ENCODE measurements at places on chromosomes 1 and 21.

GRCh38 chr1:53735681-53736080 is 3.3 kb downstream of the GLIS1 start:
- no peak for DNase-seq

DNA sequence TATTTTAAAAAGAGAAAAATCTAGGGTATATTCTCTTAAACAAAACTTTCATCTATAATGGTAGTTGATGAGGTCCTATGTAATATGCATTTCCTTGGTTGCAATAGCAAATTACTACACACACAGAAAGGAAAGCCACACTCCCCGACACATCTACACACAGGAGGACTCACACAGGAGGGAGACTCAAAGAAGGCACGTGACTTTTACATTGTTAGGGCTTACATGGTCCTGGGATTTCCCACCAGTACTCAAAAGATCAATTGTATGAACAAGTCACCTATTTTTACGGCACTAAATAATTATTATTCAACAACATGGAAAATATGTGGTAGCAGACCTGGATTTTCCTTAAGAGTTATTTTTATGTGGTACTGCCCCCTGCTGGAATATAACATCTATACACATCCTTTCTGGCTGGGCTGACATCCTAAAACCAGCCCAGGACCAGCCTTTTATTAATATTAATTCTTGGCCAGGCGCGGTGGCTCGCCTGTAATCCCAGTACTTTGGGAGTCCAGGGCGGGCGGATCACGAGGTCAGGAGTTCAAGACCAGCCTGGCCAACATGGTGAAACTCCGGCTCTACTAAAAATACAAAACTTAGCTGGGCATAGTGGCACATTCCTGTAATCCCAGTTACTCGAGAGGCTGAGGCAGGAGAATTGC is 33.9 kb upstream of the LGALS8 start:
- DNase-seq = no peak

DNA sequence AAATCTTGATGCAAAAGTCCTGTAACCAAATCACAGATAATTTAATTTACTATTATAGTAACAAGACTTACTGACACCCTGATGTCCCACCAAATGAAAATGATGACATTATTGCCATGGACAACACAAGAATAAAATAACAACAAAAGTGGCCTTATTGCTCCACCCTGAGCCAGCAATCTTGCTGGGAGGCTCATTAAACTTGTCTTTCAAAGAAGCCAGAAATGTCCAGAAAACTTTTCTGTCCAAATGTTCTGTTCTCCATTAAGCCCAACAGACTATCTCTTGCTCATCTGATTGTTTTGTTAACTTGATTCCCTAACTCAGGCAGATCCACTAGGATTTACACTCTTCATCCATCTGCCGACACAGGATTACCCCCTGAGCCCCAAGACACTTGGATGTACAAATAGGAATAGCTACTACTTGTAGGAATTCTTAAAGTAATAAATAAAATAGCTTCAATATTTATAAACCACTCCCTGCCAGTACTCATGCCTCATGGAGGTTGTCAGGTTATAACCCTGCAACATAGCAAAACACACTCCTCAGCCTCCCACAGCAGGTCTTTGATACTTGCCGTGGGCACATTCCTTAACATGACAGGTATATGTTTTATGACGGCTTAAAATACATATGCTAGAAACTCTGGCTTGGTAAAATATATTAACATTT is 84.9 kb downstream of the PTPN14 start:
- no peak for DNase-seq

DNA sequence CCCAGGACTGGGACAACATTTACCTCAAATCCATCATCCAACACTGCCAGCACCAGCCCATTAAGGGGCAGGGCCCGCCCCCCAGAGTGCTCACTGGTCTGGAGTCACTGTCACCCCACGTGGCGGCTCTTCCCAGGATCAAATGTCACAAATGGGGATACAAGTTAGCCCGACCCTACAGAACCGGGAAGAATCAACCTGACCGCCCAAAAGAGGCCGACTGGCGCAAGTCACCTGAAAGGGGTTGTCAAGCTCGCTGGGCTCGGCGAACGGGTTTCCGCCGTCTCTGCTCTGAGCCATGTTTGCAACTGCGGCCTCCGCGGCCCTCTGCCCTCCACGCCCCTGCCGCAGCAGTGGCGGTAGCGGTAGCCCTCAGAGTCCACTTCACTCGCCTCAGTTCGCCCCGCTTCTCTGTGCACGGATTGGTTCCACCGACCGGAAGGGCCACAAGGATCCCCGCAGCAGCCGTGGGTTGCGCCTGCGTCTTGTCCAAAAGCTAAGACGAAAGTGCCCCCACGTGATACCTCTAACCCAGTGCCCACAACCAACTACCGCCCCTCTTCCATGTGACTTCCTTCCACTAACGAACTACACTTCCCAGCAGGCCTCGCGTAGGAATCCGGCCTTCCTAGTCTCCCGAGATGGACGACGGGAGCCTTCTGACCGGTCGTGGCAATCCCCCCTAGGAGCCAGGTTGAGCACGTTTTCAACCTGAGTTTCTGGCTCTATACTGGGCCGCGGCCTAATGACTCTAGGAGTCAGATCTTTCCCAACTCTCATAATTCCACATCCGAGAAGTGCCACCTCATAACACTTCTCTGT is at the start of gene SCAMP3:
SCAMP3 (minus strand) TSS at position 509 of the 822 bp plus-strand sequence; CDS start at position 300, 209 bp downstream.
- peak; percentile 95 for DNase-seq

DNA sequence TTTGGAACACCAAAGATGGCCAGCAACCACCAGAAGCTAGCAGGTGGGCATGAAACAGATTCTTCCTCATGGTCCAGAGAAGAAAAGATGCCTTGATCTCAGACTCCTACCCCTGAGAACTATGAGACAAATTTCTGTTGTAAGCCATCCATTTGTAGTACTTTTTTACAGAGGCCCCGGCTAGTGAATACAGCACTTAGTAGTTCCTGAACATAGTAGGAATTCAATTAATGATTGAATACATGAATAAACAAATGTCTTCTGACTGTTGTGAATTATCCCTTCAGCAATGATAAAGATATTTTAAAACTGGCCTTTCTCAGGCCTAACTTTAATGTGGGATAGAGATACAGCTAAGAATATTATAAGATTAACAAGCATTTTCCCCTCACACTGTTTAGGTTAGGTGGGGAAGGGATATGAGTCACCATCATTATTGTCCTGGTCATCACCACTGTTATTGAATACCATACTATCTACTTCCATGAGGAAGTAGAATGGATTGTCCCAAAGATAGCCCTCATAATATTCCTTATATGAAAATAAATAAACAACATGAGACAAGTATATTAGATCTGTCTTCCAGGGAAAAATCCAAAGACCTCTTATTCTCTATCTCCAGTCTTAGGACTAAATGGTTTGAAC is 51.4 kb downstream of the ADCY10 start:
- no peak for DNase-seq

GRCh38 chr1:91555821-91556531 is 55.3 kb downstream of the CDC7 start:
- no peak for DNase-seq

DNA sequence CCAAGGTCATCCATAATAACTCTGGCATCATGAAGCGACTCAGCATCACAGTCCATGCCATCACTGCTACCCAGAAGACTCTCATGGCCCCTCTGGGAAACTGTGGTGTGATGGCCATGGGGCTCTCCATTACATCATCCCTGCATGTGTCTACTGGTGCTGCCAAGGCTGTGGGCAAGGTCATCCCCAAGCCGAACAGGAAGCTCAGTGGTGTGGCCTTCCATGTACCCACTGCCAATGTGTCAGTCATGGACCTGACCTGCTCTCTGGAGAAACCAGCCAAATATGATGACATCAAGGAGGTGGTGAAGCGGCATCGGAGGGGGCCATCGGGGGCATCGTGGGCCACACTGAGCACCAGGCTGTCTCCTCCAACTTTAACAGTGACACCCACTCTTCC is 65.1 kb upstream of the ARHGAP29 start:
- DNase-seq = no peak

GRCh38 chr21:46095083-46095719 is 2.7 kb upstream of the COL6A2 start:
- DNase-seq = no peak

DNA sequence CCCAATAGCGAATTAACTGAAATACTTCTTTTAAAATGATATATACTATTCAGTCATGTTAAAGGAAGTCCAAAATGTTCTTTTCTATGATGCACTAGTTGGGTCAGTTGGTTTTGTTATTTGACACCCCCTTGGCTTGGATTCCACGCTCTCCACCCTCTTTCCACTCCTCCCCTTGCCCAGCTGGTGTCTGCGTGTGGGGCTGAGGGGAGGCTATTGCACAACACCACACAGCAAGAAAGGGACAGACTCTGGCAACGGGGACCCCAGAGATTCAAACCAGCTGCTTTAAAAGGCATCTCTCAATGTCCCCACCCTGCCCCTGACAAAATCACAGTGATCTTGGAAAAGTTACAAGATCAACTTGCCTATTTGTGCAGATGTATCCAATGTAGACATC is 394.3 kb downstream of the TGFB2 start:
- DNase-seq = no peak

DNA sequence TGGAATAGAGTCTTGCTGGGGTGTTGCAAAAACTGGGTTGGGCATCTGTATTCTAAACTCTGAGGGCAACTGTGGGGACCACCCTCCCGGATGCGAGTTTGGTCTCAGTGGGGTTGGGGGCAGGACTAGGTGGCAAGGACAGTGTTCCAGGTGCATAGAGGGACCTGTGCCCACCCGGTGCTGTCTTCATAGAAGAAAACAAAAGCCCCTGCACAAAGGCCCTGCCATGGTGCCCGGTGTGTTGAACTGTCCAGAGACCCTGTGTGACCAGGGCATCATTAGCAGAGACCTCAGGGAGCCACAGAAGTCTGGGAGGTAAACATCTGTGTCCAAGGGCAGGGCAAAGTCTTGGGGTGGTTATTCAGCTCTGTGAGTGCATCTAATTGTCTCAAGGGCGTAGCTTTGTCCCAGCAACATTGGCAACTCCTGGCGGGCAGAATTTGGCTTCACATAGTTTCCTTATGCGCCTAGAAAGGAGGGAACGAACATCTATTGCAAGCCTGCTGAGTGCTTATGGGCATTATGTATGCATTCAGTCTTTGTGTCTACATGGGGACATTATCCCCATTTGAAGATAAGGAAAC is 72.2 kb upstream of the IFFO2 start:
- no peak for DNase-seq

GRCh38 chr1:112772781-112773180 is 57.6 kb upstream of the PPM1J start:
- no peak for DNase-seq

- DNase-seq = no peak
Observed at GRCh38 chr1:189027512-189027911, 1450.2 kb downstream of the BRINP3 start.

DNA sequence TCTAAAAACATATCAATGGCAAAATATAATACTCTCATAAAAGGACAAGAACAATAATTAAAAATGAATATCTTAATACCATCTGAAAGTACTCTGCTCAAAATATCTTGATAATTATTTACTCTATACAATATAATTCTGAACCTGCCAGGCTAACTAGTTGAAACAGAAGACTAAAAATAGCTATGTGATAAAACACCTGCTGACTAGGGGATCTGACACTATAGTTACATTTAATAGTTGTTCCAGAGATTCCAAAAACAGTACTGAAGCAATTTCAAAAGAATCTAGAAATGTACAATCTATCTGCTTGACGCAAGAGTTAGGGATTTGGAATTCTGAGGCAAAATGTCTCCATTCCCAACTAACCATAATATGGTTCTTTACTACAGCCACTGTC is 30.2 kb downstream of the ERO1B start:
- no peak for DNase-seq

- no peak for DNase-seq
Observed at GRCh38 chr1:239361403-239361802, 25.0 kb upstream of the CHRM3 start.

GRCh38 chr1:92194511-92194910 is 23.2 kb upstream of the C1orf146 start:
- no peak for DNase-seq

GRCh38 chr1:27300341-27301051 is 21.5 kb upstream of the TMEM222 start:
- peak; percentile 86 for DNase-seq

GRCh38 chr1:30413111-30413440 is 310.3 kb downstream of the MATN1 start:
- DNase-seq = no peak

GRCh38 chr1:232548691-232549090 is 81.2 kb downstream of the SIPA1L2 start:
- DNase-seq = no peak

DNA sequence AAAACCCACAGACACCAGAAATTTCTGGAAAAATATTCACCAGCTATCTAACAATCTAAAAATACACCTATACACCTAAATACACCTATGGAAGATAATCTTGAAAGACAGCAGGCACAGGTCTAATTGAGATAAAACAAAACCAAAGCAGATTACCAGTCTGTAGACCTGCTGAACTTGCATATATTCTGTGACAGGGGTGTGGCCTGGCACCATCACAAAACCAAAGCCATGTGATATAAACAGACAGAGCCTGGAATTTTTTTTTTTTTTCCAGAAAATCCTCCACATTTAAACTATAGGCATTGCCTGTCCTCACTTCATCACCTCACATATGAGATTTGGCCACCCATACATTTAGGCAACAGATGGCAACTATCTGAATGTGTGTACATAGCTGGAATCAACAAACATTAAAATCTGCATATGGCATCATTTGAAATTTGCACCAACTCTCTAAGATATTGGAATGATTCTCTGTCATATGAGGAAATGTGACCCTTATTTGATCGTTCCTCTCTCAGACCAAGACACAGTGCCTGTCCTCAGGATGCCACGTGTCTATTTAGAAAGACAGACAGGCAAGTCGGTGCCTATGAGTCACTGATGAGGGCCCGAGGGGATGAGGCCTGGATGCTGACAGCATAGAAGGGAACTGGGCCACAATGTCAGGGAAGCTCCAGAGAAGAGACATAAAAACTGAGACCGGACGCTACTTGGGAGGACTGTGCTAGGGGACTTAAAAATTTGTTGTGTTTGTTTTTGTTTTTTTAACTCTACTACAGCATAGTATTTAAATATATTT is 32.6 kb downstream of the NMNAT2 start:
- no peak for DNase-seq

DNA sequence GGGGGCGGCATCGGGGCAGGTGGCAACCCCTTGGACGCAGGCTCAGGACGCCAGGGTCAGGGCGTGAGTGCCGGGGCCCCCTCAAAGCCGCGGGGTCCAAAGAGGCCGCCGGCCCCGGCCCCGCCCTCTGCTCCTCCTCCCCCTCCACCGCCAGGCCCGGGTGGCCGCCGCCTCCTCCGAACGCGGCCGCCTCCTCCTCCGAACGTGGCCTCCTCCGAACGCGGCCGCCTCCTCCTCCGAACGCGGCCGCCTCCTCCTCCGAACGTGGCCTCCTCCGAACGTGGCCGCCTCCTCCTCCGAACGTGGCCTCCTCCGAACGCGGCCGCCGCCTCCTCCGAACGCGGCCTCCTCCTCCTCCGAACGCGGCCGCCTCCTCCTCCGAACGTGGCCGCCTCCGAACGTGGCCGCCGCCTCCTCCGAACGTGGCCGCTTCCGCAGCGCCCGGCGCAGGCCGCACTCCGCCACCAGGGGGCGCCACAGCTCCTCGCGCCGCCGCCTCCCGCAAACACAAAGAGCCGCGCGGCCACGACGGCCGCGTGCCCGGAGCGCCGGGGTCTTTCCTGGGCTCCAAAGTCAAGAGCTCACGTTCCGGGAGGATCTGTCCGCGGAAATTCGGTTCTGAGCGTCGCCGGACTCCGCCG is 19.3 kb upstream of the SAMD11 start:
- DNase-seq = peak; percentile 92
